Activated B cell treated with CpG ODN at 0.5 μM for 24 hours (primary cell): ENCODE measurements at places on chromosomes 1 and 21. TPM values are rescaled to one million over a fixed set of nuclear protein-coding genes. Genes with fewer than 3 reads are reported as not detected.
A peak's percentile ranks its signal among the peaks of the same experiment; 100 is the strongest.

GRCh38 chr1:57553666-57554065 lies 129.8 kb upstream of the DAB1 start:
- DNase-seq, result no peak

GRCh38 chr1:183845681-183846080 lies 40.8 kb downstream of the RGL1 start:
- no peak for DNase-seq

DNA sequence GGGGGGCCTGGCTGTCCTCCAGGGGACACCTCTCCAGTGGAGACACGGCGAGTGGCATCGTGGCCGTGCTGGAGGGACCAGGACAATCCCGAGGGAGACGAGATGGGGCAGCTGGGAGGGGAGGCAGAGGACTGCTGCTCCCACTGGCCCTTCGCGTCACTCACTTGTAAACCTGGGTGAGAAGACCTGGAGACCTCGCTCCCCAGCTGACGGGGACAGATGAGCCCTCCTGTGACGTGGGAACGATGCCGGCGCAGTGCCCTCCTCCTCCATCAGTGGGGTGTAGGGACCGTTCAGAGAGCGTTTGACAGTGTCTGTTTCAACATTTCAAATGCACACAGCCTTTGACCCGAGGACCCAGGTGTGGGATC lies 4.6 kb downstream of the SPATC1L start:
- DNase-seq, result no peak

DNA sequence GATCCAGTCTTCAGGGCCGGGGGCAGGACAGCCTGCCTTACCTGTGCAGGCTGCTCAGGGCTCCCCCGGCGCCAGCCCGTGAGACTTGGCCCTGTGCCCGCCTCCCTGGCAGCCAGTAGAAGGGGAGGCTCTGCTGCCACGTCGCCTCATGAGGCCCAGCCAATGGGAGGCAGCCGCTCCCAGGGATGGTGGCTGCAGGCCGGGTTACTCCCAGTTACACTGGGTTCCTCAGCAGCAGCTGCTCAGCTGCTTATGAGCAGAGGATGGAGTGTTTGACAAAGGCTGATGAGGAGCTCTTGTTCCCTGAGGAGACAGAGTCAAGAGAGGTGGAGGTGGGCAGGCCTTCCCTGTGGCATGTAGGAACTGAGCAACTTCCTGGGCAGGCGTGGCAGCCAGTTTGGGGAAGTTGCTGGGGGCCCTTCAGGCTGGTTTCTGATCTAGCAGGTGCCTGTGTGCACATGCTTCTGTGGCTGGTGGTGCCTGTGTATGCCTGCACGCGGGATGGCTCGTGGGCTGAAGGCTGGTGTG lies 5.5 kb downstream of the MFSD2A start:
- DNase-seq, result peak; percentile 50

The SYT2 gene
- not detected in 2 replicates for total RNA-seq

- DNase-seq, result no peak
Observed at GRCh38 chr1:159266832-159267231, 35.3 kb upstream of the FCER1A start.

The TRIM63 gene
- not detected in 2 replicates for total RNA-seq

The NT5C1A gene
- total RNA-seq, result not detected in 2 replicates

- DNase-seq, result no peak
Observed at GRCh38 chr1:98931128-98931835, 73.4 kb downstream of the PLPPR5 start.

DNA sequence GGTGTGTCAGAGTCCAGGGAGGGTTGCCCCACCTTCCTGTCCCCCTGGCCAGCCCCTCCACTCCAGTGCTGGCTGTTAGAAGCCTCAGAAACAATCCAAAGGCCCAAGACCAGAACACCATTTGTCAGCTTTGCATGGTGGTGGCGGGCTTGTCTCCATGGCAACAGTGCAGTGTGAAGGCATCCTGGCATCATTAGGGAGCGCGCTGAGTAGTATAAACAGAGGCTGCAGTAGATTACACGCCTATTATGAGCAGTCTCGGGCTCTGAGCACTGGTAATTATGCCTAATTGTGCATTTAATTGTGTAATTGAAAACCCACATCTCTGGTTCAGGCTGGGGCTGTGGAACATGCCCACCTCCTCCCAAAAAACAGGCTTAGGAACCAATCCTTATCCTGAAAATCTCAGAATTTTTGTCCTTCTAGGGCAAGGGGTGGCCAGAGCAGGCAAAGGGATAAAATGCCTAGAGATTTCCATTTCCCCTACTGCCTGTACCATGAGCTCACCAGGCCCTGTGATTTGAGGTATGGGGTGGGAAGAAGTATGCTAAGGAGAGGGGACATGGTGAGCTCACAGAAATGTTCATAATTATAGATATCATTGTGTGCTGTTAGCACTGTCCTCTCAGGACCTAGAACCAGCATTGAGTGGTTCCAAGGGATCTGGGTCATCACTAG lies 11.7 kb downstream of the NKAIN1 start:
- DNase-seq, result no peak

The TTC39A gene
- total RNA-seq, result 0.38 TPM in 1 of 2 replicates, not detected in the other
